Naive B cell (primary cell): ENCODE measurements at places on chromosomes 4 and X. TPM values are rescaled to one million over a fixed set of nuclear protein-coding genes. Genes with fewer than 3 reads are reported as not detected.

GRCh38 chr4:150038335-150039076, 39.7 kb upstream of the DCLK2 start:
- H3K36me3 ChIP-seq, result peaks cover 8% of the 10 kb centered on the region
- peak overlapping the region; percentile 74 for H3K27ac ChIP-seq
- peak; percentile 77 for DNase-seq
- H3K4me3 ChIP-seq, result peak overlapping the region; percentile 46
- peaks cover 17% of the 10 kb centered on the region for H3K27me3 ChIP-seq
- peaks cover 31% of the 10 kb centered on the region for H3K4me1 ChIP-seq

DNA sequence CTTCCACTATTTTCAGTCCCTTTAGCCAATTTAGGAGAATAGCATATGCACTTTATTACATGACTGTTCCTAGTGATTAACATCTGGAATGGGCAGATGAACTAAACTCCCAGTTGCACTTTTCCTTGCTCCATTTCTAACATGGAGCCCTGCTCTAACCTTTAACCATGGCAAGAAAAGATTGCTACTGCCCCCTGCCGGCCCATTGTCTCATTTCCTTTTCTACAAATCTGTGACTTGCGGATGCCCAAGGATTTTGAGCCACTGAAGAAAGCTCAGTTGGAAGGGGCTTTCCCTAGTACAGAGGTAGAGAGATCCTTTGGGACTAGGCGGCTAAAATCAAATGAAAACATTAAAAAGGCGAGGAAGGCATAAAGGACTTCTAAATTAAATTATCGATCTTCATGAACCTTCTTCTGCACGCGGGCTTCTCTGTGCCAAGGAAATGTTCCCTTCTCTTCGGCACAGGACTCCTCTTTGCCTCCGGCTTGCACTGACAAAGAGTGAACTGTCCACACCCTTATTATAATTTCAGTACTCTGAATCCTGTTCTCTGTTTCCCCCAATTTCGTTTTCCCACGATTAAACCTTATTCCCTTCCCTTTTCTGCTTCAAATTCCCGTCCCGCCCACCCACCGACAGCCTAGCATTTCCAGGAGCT, 577 bp upstream of the GLRA2 start:
- no peak overlapping the region for H3K27ac ChIP-seq
- DNase-seq, result peak; percentile 9
- H3K4me1 ChIP-seq, result peaks cover 4% of the 10 kb centered on the region
- no peaks in the 10 kb centered on the region for H3K27me3 ChIP-seq
- H3K36me3 ChIP-seq, result no peaks in the 10 kb centered on the region
- H3K4me3 ChIP-seq, result peak overlapping the region; percentile 87

- H3K27me3 ChIP-seq, result no peaks in the 10 kb centered on the region
- peak; percentile 56 for DNase-seq
- H3K27ac ChIP-seq, result peak overlapping the region; percentile 92
- H3K4me3 ChIP-seq, result peak overlapping the region; percentile 79
These were observed 66.0 kb downstream of the TBL1X start for GRCh38 chrX:9530848-9531274.

DNA sequence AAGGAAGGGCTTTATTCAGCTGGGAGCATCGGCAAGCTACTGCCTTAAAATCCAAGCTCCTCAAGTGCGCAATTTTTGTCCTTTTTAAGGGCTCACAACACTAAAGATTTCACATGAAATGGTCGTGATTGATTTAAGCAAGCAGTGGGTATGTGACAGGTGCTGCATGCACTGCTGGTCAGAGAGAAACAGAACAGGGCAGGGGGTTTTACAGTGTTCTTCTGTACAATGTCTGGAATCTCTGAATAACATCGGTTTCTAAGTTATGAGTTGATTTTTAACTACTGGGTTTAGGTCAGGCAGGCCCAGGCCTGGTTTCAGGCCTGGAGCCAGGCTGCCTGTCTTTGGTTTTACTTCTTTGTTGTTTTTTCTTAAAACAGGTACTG, 6.0 kb downstream of the UGT2B17 start:
- no peak for DNase-seq
- H3K36me3 ChIP-seq, result no peaks in the 10 kb centered on the region
- peak overlapping the region; percentile 2 for H3K4me3 ChIP-seq
- peak overlapping the region; percentile 38 for H3K27ac ChIP-seq
- H3K4me1 ChIP-seq, result no peaks in the 10 kb centered on the region
- no peaks in the 10 kb centered on the region for H3K27me3 ChIP-seq

DNA sequence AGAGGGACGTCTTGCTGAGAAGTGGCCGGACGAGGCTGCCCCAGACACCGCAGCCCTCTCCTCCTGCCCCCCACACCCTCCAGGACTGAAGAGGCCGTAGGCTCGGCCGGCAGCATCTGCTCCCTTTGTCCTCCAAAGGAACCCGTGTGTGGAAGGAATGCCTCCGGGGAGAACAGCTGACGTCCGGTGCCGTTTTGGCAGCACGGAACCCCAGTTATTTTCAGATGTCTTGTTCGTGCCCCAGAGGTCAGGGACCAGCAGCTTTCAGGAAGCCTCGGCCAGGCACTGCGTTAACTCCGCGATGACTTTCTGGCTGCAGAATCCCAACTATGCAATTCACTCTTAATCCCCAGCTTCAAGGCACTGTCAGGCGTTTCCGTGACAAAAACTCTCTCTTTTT, 10.9 kb upstream of the PPP2R3B start:
- H3K4me1 ChIP-seq, result peaks cover 4% of the 10 kb centered on the region
- no peaks in the 10 kb centered on the region for H3K36me3 ChIP-seq
- DNase-seq, result no peak
- H3K27me3 ChIP-seq, result no peaks in the 10 kb centered on the region
- no peak overlapping the region for H3K27ac ChIP-seq

DNA sequence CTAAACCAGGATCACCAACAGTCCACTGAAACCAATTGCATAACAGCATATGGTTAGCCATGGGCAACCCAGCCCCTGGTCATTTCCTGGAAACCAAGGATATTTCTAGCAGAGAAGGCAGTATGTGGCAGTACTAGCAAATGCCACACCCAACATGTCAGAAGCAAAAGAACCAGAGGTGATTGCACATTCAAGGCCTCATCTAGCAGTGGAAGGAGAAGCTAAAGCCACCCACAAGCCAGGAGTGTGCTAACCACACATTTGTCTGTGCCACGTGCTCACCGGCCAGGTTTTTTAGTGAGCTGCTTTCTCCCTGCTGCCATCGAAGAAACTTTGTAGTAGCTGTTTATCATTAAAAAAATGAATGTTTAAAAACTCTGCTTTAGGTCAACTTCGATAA, 42.0 kb downstream of the TEC start:
- no peak overlapping the region for H3K27ac ChIP-seq
- DNase-seq, result no peak
- H3K4me3 ChIP-seq, result no peak overlapping the region
- H3K36me3 ChIP-seq, result peaks cover 10% of the 10 kb centered on the region
- H3K4me1 ChIP-seq, result peaks cover 12% of the 10 kb centered on the region

GRCh38 chrX:81489987-81490386, 288.1 kb downstream of the SH3BGRL start:
- no peak for DNase-seq
- no peaks in the 10 kb centered on the region for H3K4me1 ChIP-seq
- H3K36me3 ChIP-seq, result no peaks in the 10 kb centered on the region
- no peak overlapping the region for H3K27ac ChIP-seq
- no peak overlapping the region for H3K4me3 ChIP-seq

GRCh38 chr4:184349283-184350039, 124.9 kb downstream of the IRF2 start:
- H3K36me3 ChIP-seq, result no peaks in the 10 kb centered on the region
- H3K4me3 ChIP-seq, result peak overlapping the region; percentile 96
- peaks cover 81% of the 10 kb centered on the region for H3K4me1 ChIP-seq
- H3K27ac ChIP-seq, result peak overlapping the region; percentile 71

DNA sequence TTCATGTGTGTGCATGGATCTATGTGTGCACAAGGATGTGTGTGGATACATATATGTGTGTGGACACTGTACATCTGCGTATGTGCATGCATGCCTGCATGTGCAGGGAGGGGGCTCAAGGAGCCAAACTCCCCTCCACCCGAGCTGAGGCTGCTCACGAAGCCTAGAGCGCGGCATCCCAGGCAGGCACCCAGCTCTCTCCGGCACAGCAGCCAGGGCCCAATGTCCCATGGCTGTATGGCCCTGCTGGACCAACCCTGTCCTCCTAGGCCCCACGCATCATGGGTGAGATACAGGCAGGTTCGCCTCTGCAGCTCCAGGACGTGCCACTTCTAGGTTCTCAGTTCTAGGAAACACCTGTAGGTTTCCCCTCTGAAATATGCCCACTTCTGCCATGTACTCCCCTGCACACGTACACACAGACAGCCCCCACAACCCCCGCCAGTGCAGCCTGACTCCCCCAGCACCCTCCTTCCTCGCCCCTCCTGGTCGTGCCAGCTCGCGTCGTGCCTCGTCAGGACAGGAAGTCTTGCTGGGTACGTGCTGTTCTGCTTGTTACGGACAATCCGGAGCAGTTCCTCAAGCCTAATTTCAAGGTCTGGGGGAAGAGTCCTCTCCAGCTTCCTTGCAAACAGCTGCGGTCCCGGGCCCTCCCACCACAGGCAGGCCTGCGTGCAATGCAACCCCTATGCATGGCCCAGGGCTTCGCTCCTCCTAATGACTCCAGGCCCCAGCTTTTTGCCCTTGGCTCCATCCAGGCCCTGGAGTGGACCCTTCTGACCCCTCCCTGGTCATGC, 3.2 kb upstream of the ADRA2C start:
- peaks cover 18% of the 10 kb centered on the region for H3K27me3 ChIP-seq
- peaks cover 5% of the 10 kb centered on the region for H3K4me1 ChIP-seq
- H3K4me3 ChIP-seq, result no peak overlapping the region
- no peaks in the 10 kb centered on the region for H3K36me3 ChIP-seq

DNA sequence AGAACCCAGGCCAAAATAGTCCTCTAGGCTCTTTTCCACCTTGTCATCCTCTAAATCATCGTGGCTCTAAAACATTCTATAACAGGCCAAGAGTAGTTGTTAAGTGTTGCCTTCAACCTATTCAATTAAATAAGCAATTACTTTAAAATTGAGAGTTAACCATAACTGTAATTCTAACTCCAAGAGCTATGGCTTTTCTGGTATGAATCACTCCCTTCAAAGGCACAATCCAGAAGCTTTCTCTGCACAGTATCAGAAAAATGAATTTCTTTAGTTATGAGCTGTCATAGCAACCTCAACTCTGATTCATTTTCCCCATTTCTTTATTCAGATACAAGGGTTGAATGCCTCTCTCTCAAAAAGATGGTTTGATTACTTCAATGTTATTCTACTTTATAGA, 21.7 kb downstream of the INPP4B start:
- H3K36me3 ChIP-seq, result no peaks in the 10 kb centered on the region
- peaks cover 5% of the 10 kb centered on the region for H3K27me3 ChIP-seq
- DNase-seq, result no peak

DNA sequence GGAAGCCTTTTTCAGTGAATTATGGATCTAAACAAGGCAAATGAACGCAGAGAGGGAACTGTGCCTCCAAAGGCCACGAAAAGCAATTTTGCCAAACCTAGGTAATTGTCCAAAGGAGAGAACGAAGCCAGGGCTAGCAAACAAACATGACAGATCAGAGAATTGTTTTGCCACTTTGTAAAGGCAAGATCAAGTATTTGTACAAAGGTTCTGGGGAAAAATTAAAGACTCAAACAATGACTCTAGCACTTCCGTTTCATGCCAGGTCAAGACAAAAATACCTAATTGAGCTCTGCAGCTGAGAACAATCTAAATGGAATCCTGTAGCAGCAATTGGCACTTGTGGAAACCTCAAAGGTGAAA, 8.5 kb downstream of the RBM47 start:
- peaks cover 5% of the 10 kb centered on the region for H3K27me3 ChIP-seq
- no peak for DNase-seq
- H3K4me3 ChIP-seq, result peak overlapping the region; percentile 59

- no peak overlapping the region for H3K4me3 ChIP-seq
- no peak overlapping the region for H3K27ac ChIP-seq
- H3K27me3 ChIP-seq, result no peaks in the 10 kb centered on the region
- H3K4me1 ChIP-seq, result no peaks in the 10 kb centered on the region
These were observed 97.3 kb downstream of the NKX6-1 start for GRCh38 chr4:84401701-84402306.

DNA sequence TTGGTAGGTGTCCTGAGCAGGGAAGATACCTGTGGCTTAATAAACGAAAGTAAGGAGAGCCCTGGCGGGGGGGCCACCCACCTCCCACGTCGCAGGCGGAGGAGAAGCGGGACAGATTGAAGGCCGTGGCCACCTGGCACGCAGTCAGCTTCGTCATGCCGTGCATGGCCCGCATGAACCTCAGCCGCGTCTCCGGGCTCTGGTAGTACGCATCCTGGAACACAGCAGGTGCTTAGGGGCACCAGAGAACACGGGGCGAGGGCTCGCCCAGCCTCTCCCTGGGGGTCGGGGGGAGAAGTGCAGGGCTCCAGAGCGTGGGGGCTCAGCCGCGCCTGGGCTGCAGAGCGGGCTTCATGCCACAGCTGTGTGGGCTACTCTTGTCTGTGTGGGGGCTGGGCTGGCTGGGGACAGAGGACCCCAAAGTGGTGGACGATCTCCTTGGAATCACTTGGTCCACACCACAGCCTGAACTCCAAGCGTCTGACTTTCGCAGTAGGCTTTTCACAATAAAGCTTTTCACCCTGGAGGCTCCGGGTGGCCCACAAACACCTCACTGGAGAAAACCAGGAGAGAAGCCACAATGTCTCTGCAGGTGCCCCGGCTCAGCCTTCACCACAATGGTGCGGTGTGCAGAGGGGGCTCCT, 27.1 kb upstream of the SLC25A6 start:
- DNase-seq, result no peak
- peaks cover 2% of the 10 kb centered on the region for H3K4me1 ChIP-seq
- H3K4me3 ChIP-seq, result no peak overlapping the region

DNA sequence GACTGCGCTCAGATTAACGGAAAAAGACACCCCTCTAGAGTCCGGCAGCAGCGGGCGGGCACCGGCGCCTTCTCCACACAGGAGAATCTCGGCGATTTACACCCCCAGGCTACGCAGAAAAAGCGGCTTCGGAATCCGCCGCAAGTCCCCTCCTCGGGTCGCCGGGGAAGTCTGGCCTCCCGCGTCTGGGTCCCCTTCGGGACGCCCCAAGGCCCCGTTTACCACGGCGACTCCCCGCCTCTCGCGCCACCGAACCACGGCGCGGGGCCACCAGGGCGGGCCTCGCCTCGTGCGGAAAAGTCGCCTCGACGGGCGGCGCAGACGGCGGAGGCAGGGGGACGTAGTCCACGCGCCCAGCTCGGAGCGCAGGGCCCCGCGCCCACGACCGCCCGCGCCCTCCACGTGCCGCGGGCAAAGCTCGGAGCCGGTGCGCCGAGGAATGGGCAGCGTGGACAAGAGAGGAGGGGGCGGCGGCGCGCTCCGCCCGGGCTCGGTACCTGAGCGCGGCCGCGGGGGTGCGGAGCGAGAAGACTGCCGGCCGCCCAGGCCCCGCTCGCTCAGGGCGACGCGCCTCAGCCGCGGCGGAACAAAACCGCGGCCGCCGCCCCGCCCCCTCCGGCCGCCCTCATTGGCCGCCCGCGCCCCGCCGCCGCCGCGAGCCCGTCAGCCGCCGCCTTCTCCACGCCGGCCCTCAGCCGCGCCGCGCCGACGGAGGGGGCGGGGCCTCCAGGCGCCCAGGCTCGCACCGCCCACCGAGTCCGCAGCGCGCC, at the start of gene FAM53A:
Gene FAM53A (minus strand): TSS at position 578 of the 770 bp plus-strand sequence. CDS start 15,572 bp downstream, outside the sequence.
- DNase-seq, result peak; percentile 95
- H3K27ac ChIP-seq, result peak within 1 kb of the TSS; percentile 94

Gene RTL5
- 0.12 TPM for polyA plus RNA-seq

Gene SPP1
- polyA plus RNA-seq, result not detected
